ENCODE measurements at places on chromosomes 3 and 15.
A peak's percentile ranks its signal among the peaks of the same experiment; 100 is the strongest.

GRCh38 chr15:38460543-38460942 lies 6.6 kb downstream of the FAM98B start:
- no peak for DNase-seq

- DNase-seq = no peak
Measured at GRCh38 chr3:71355862-71356261, 227.7 kb downstream of the FOXP1 start.

- no peak for DNase-seq
Measured at GRCh38 chr3:184800349-184800930, 11.5 kb upstream of the VPS8 start.

DNA sequence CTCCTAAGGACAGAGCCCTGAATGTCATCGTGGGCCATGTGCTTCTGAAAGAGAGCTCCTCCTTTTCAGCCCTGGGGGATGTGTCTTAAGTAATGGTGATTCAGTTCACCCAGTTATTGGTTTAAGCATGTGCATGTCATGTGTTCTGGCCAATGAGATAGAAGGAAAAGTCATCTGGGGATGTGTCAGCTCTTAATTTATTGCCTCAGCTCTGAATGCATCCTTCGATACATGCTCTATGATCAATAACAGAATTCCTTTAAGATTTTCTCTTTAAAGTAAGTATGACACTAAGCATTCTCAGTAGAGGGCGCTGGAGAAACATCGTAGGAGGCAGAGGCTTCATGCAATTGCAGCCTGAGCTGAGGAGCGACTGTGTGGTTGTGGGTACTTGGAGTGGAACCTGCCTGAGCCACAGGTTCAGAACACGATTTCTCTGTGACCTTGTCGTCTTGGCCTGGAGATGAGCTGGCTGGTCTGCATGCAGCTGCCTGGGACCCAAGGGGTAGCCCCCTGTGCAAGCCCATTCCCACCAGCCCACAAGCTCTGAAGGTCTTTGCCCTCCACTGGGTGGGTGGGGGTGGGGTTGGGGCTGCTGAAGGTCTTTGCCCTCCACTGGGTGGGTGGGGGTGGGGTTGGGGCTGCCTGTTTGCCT lies 69.5 kb downstream of the C3orf38 start:
- DNase-seq = peak; percentile 45

DNA sequence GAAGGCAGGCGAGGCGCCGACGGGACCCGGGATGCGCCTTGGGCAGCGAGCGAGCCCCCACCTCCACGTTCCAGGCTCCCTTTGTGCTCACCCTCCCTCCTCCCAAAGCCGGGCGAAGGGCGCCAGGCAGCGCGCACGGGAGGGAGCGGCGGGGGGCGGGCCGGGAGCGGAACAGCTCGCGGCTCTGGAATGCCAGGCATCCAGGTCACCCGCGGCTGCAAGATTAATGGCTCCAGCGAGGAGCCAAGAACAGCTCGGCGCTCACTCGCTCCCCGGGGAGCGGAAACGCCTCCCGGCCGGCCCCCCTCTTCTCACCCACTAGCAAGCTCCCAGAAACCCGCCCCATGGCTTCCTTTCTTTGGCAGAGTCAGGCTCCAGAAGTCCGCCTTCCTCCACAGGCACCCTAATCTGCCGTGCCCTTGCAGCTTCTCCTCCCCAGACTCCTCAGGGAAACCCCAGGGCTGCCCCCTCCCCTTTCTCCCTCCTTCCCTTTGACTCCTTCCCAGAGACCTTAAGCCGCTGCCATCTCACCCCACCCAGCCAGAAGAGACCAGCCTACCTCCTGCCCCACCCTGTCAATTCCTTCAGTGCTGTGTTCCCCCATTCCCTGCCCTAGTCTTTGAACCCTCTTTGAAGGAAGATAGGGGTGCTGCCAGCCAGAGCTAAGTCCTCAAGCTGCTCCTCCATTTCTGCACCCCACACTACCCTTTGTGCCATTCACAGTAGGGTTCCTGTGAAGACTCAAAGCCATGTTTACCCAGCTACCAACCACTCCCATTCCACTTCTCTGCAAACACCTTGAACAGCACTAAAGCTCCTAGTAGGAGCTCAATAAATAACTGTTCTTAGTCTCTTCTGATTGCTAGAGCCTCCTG lies 9.9 kb downstream of the AMOTL2 start:
- DNase-seq = peak; percentile 5

GRCh38 chr3:55405436-55405835 lies 81.7 kb downstream of the WNT5A start:
- no peak for DNase-seq

GRCh38 chr3:190615060-190615384 lies 101.1 kb downstream of the IL1RAP start:
- DNase-seq = no peak

DNA sequence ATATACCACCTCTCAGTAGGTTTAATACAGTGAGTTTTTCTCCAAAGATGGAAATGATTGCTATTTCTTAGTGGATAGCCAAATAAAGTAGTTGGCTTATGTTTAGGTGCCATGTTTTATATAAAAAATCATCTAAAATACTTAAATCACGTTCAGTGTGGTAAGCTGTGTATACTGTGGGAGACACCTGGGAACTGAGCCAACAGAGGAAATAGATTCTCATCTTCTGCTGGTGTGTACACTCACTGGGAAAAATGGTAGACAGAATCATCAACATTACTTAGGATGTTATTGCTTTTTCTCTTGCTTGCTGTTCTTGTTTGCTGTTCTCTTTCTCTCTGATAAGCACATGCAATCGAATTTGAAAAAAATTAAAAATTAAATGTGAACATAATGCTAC lies 112.6 kb upstream of the MB21D2 start:
- DNase-seq = peak; percentile 73

GRCh38 chr3:24608701-24609390 lies 114.2 kb upstream of the THRB start:
- DNase-seq = no peak

DNA sequence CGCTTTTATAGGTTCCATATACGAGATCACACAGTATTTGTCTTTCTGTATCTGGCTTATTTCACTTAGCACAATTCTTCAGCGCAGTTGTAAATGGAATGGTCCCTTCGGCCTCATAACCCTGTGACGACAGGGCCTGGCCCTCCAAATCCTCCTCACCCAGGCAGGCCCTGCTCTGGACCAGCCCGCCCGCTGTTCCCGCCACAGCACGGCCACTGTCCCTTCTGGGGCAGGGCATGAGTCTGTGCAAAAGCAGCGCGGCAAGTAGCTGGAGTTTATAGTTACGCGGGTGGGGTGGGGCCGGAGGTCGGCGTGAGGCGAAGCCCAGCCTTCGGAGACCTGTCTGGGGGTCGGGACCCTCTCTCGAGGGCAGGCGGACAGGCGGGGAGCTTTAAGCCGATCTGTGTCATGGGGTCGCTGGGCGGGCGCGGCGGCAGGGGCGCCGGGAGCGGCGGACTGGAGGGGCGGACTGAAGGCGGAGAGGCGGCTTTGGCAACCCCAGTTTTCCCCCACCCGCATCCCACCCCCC lies 543 bp downstream of the ARPIN start:
- peak; percentile 14 for DNase-seq

DNA sequence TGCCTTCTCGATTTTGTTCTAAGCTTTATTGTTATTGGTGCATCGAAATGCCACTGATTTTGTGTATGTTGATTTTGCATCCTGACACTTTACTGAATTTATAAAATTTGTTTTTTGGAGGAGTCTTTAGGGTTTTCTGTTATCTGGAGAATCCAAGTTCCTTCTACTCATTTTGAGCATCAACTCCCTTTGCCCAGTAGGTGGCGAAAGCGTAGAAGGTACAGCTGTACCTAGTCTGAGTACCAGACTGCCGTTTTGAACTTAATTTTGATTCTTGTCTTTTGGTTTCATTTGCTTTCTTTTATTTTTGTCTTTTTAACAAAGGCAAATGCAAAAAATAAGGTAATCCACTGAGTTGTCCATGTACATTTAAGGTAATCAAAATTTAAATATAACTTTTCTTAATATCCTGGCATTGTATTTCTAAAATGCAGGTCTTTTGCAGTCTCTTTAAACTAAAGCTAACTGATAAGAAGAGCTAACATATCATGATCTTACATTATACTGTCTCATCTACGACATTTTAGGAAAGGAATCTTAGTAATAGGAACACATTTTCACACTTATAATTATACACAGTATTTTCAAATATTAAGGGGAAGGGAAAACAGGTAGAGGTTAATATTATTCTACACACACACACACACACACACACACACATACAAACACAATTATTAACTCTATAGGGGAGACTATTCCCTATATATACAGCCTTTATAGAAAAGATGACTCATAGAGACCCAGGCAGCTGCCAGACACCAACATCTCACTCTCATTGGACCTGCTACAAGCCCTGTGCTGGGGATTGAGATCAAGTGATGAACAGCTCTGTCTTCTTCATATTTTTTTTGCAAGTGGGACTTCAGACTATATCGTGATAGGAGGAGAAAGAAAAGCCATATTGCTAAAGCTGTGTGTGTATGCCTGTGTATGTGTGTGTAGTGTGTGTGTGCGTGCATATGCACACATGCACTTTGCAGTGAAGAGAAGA lies 71.8 kb downstream of the SYNPR start:
- DNase-seq = peak; percentile 37

- DNase-seq = no peak
Measured at GRCh38 chr3:58635371-58636285, 30.9 kb downstream of the FAM3D start.

DNA sequence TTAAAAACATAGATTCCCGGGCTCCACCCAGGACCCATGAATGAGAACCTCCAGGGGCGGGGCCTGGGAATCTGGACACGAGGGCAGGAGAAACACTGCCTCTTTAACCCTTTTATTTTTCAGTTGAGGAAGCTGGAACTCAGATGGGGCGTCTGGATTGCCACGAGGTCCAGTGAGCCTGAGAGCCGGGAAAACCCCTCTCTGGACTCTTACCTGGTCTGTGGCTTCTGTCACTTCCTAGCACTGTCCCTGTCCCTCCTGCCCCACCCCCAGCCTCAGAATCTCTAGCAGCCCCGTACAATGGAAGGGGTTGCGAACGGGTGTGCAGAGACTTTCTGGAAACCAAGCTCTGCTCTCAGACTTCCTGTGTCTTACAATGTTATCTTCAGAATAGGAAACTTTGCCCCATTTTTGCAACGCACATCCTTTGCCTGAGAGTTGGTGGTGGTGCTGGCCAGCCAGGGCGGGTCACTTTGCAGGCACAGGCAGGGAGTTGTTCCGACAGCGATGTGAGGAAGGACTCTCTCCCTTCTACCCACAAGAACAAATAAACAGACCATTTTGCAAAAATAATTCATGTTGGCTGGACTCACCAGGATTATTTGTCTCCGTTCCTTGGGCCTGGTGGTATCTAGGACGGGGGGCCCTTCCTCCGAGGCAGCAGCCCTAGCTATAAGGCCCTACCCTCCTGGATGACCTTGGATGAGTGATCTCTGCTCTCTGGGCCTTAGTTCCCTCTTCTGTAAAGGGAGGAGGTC lies 59.1 kb downstream of the SMAD6 start:
- no peak for DNase-seq

GRCh38 chr3:146598535-146598934 lies 6.6 kb downstream of the PLSCR5 start:
- DNase-seq = no peak

DNA sequence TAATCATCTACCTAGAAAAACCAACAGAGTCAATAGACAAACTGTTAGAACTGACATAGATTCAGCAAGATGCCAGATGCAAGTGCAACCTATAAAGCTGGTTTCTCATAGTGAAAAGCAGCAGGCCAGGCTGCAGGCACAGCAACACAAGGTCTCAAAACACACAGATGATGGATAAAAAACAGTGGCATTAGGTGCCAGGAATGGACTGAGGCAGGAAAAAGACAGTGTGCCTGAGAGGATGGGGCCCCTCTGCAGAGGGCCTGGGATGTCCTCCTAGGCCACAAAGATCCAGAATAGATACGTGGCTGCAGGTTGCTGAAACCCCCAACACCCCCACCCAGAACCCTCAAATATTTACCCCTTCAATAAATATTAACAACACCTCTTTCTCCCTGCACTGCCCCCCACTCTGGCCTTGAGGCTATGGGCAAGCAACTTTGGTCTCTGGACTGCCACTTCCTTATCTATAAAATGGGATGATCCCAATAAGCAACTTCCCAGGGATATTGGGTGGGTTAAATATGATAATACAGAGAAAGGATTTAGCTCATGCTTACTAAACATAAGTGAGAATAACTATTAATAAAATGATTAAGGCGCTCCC lies 35.2 kb upstream of the FGD5 start:
- no peak for DNase-seq

GRCh38 chr3:70517124-70517890 lies 204.9 kb upstream of the MDFIC2 start:
- no peak for DNase-seq

DNA sequence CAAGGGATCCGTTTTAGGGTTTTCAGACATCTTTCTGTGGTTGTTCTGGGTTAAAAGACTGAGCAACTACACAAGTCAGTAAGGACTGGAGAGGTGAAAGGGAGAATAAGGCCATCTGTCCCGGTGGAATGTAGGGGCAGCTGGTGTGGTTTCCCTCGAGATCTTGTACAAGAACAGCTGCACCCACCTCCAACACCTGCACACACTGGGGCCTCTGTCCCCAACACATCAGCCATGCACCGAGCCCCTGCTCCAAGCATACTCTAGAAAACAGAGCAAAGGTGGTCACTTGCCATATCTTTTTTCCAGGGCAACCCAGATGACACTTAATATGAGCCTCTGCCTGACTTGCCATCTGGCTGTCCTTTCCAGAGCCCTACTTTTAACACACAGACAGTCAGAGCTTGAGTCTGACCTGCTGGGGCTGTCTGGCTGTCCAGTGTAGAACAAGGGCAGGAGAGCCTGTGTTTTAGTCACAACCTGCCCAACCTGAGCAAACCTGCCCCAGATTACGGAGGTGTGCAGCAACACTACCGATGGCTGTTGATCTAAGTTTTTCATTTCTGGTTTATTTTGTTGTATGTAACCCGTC lies 12.2 kb downstream of the MAN2A2 start:
- DNase-seq = no peak

GRCh38 chr3:151875759-151876158 lies 2.3 kb downstream of the SUCNR1 start:
- no peak for DNase-seq

DNA sequence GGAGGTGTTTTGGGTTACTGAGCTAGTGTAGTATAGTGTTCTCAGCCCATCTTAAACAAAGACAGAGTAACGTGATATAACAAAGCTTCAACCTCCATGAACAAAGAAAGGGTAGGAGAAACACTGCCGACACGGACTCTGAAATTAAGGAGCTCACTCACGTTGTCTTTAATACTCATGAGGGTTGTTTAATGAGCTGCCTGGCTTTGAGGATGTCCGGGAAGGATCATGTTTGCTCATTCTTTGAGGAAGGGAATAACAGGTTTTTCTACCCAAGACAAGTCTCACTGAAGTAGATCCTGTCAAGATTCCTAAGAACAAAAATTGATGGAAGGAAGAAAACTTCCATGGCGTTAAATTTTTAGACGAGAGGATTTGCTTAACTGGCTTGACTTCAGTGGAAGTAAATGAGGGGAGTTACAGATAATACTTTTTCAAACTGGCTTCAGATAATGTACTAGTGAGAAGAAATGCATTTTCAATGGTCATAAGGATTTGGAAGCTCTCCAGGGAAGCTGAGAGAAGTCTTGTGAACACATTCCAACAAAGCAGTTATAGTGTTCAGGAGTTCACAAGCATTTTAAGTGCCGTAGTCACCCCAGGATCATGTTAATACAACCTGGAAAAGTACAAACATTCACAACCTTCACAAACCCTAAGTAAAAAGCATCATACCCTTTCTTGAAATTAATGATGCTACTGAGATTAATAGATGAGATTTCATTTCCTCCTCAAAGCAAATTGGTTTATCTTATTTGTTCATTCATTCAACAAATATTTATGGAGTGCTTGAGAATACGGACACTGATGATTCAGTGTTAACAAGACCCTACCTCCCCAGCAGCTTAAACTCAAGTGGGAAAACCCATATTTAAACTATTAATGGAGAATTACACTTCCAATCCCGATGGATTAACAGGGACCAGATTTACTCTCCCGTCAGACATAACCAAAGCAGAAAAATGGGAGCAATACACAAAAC lies 101.5 kb downstream of the SHQ1 start:
- DNase-seq = no peak

All from NCI-H1092 treated with DMSO at 0.1 percent for 48 hours (cell line).